GM19239 (cell line): ENCODE measurements at places on chromosomes 16 and 17.

GRCh38 chr16:68470461-68471150 lies 22.3 kb upstream of the SMPD3 start:
- DNase-seq: peak; percentile 67

DNA sequence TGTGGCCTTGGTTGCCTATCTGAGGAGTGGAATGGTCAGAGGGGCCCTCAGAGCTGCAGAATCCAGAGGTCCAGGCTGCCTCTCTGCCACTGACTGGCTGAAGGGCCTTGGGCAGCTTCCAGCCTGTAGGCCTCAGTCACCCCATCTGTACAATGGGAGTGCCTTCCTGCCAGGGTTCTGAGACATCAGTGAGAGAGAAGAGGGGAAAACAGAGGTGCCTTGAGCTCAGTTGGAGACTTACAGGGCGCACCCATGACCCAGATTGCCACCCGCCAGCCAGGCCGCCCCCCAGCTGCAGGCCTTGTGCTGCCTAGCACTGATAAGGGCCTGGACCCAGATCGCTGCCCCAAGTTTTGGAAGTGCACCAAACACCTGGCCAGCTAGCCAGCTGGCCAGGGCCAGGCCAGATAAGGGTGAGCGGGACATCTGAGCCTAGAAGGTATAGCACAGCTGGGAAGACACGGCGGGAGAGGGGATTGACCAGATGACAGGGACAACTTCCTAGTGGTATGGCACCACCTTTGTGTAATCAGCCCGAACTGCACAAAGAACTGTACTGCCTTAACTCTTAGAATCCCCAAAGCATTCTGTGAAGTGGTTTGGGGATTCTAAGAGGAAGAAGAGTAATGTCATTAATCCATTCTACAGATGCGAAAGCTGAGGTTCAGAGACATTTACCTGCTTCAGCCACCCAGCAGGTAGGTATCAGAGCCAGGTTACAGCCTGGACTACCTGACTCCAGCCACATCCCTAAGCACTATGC lies 1.4 kb downstream of the SLC4A1 start:
- no peak for DNase-seq

GRCh38 chr16:71594000-71594646 lies 17.2 kb upstream of the TAT start:
- DNase-seq: no peak

DNA sequence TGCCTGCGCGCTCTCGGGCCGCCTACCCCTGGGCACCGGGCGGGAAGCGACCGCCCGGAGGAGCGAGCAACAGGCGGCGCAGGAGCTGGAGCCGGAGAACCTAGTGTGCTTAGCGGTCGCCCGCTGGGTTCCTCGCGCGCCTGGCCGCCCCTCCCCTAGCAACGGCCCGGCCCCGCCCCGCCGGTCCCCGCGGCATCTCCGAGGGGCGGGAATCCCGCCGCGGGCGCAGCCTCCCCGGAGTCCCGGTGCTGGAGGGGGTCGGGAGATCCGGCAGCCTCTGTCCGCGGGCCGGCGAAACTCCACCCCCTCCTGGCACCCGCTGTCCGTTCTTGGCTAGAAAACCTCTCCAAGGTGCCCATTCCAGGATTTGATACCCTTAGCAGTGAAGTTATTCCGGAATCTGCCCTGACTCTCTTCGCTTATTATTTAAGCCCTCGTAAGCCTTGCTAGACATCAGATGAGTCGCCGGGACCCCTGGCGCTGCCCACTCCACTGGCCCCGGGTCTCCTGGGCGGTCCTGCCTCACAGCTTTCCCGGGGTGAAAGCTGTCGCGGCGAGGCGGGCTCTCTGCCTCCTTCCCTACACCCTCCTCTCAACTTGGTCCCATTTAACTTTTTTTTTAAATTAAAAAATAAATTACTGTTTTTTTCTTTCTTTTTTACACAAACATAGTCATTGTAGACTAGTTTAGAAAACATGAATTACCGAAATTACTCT lies at the start of gene RPRML:
Gene RPRML, minus strand, starts transcription at position 107 of the 717 bp plus-strand sequence. CDS start 246 bp downstream, outside the sequence.
- no peak for DNase-seq

DNA sequence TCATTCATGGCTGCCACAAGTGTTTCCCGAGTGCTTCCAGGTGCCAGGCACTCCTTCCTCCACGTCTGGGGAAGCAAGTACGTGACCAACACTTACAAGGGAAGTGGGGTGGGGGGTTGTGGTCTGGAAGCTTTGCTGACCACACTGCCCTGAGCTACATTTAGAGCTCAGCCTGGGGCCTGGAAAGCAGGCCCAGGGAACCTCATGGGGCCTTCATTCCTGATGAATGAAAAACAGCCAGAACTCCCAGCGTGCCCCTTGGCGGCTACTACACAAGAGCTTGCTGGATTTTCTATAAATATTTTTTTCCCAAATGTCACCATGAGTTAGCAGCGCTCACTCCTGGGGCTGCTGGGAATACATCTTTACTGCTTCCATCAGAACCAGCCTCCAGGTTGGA lies 73.3 kb downstream of the ABCC12 start:
- no peak for DNase-seq

DNA sequence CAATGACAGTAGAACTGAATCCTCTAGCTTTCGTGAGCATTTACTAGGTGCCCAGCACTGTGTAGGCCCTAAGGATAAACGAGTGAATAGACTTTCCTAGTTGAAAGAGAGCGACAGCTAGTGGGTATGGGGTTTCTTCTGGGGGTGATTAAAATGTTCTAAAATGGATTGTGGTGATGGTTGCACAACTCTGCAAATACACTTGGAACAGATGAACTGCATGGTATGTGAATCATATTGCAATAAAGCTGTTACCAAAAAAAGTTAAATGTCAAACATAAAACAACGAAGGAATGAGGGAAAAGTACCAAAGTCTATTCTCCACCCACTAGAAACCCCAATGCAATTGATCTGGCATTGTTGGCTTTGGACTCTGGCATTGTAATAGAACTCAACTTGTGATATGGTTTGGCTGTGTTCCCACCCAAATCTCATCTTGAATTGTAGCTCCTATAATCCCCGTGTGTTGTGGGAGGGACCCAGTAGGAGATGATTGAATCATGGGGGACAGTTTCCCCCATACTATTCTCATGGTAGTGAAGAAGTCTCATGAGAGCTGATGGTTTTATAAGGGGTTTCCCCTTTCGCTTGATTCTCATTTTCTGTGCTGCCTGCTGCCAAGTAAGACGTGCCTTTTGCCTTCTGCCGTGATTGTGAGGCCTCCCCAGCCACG lies 70.5 kb downstream of the MARF1 start:
- DNase-seq: no peak

DNA sequence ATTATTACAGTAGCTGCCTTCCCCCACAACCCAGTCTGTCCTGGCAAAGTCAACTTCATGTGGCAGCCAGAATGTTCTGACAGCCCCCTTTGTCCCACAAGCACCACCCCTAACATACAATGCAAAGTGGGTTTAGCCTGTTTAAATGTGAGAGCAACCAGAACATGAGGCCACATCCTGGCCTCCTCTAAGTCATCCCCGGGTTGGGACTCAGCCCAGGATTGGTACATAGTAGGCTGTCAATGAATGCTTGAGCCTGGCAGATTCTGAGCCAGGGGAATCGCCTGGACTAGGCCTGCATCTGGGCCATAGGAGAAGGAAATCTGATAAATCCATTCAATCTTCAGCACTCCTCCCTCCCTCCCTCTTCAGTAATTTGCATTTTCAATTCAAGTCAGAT lies 4.3 kb upstream of the ITGA3 start:
- DNase-seq: no peak

DNA sequence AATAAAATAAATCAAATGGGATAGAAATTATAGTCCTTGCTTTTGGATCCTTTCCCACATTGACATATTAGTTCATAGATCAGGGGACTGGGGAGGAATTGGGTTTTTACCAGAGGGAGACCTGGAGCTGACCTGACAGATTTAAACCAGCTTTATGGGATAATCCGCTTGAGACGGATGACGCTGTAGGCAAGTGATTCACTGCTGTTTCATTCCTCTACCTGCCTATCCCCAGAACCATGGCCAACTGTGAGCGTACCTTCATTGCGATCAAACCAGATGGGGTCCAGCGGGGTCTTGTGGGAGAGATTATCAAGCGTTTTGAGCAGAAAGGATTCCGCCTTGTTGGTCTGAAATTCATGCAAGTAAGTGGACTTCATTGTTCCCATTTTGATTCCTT lies 2.1 kb downstream of the NME1 start:
- no peak for DNase-seq

DNA sequence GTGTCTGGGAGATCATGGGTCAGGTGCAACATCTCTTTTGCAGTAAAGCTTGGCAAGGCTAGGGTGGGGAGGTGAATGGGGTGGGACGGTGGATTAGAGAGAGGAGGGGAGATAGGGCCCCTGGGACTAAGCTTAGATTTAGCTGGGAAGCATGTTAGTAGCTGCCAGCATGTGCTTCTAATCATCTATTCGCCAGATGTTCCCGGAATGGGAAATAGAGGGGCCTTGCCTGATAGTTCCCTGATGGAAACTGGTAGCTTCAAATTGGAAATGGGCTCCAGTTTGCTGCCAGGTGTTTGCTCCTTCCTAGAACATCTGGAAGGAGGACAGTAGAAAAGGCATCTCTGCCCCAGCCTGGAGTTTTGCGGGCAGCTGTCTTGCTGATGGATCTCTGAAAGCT lies 176.1 kb downstream of the CCDC182 start:
- DNase-seq: no peak

GRCh38 chr17:51078009-51078592 lies 42.6 kb downstream of the SPAG9 start:
- DNase-seq: no peak

DNA sequence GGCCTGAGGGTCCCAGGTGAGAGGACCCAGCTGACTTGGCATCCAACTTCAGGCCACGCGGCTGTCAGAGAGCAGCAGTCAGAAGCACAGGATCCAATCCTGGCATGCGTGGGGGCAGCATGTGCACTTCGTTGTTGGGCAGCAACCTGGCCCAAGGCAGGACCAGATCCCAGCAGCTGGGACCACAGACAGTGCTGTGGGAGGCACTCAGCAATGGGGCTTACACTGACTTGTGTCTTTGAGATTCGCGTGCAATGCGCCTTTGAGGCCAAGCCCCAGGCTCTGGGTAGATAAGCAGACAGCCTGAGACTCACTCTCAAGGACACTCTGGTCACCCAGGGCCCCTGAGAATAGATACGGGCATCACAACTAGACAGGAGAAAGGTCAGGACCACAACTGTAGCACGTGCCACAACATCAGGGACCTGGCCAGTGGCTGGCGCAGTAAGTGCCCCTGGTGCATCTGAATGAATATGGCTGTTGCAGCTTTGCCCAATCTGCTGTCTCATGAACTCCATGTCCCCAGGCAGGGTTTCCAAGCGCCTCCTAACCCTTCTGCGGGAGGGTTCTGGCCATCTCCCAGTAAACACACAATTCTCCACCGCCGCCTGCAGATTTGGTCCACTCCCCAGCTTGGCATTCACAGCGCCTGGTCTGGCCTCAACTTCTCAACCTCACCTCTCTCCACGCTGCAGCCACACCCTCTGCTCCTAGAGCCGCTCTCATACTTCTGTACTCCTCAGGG lies 3.2 kb downstream of the PAM16 start:
- no peak for DNase-seq

DNA sequence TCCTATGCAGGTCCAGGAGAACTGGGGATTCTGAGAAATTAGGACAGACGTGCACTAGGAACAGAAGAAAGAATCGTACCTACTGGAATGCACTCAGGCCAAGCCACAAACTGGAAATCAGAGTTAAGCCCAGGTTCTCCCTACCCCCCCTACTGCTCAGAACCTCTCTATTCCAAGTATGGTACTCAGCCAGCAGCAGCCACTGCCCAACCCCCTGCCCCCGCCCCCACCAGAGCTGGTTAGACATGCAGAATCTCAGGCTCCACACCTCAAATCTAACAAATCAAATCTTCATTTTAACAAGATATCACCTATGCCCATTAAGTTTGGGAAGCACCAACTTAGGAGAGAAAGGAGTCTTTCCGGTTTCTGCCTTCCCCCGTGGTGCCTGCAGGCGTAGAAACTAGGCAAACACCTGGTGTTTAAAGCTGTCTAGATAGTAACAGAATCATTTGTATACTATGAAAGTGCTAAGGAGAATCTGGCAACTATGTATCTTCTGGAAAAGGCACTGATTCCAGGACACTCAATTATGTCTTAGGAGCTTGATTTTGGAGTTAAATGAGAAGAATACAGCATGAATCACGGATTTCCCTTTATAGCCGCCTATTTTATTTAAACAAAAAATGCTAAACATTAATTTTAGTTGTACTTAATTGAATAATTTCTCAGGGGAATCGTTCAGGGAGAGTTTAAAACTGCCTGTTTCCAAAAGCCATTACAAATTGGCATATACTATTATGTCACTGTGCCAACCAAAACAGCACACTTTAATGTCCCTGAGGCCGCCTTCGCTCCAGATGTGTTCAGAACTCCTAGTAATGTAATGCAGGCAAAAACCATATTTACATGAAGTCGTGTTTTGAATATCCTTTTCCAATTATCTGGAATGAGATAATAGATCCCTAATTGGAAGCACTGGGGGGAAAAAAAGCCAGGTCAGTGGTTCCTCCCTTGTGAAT lies 166.5 kb downstream of the STX8 start:
- DNase-seq: no peak

DNA sequence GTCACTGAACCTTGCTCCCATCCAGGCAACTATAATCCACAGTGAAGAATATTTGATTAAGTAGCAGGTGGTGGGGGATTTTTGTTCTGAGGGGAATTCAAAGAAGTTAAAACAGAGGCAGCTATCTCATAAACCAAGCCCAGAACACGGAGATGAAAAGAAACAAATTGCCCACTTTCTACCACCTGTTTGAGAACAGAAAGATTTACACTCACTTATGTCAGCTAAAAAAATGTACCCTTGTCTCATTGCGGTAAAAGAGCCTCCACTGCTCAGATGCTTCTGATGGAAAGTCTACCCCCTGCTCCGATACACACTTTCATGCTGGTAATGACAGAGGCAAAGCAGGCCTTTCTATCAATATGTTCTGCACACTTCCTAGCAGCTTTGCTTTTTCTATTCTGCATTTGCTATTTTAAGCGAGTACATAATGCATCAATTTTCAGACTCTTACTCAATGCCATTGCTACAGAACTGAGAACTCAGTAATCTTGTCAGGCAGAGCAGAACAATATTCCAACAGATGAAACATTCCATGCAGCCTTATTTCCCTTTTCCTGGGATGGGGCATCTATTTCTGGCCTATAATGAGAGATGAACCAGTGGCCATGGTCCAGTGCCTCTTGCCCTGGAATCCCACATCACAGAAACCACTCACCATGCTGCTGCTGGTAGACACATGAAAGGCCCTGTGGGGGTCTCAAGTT lies 29.0 kb downstream of the CDK5R1 start:
- no peak for DNase-seq

GRCh38 chr16:89697616-89698331 lies 3.7 kb downstream of the SPATA2L start:
- no peak for DNase-seq

DNA sequence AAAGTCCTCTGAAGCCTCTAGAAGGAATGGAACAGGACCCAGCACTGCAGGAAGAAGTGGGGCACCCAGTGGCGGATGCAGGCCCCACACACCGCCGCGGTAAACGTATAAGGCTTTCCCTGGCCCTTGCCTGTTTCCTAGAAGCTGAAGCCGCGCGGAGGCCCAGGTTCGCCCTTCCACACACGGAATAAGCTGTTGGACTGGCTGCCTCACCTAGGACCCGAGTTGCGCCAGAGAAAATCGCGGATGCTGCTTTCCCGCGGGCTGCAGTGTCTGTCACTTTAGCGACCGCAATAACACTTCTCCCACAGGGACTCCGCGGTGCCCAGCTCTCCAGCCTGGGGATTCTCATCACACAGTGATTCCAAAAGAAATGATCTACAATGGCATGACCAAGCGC lies 1736.9 kb downstream of the TP53TG3F start:
- no peak for DNase-seq
